ENCODE measurements at places on chromosomes 5 and 9.

DNA sequence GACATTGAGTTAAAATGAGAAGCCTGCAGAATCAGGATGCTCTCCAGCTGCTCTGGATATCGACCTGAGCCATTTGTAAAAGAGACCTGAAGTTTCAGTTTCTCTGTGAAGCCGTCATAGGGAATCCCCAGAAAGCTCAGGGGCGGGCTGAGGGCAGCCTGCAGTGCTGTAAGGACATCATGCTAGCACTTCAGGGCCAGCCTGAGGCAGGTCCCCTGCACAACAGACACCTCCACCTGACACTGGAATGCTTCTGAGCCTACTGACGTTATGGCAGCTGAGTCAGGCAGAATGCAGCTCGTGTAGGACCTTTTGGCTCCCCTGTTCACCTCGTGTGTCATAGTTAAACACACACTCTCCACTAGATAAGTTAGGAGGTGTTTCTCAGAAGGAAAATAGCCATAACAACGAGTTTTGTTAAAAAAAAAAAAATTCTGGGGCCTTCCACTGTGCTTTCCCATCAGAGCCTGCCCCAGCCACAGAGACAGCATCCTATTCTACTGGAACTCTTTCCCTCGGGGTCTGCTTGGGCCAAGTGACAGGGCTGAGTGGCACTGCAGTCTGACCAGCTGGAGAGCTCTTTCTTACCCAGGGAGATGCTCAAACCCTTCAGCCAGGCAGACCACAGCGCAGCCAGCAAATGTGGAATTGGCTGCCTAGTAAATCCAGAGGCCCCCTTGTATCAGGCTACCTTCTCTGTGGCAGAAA, 354.9 kb downstream of the DIRAS2 start:
- DNase-seq: no peak

GRCh38 chr5:129001841-129002526, 36.7 kb downstream of the SLC27A6 start:
- peak; percentile 58 for DNase-seq

GRCh38 chr5:143923634-143924266, 111.8 kb downstream of the HMHB1 start:
- DNase-seq: peak; percentile 37

DNA sequence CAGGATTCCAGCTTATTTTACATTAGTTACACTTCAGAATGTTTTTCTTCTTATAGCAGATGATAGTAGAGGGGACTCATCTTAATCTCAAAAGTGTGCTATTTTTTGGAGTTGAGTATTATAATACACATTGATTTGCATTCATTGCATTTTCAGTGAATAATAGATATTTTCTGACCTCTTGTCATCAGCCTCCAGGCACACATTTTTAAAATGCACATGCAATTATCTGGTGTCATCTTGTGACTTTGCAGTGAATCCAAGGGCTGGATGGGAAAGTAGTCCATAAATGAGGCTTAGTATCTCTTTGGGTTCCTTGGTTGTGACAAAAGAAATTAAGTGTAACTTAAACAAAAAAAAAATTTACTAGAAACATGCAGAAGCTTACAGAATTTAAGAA, 28.1 kb upstream of the POU4F3 start:
- no peak for DNase-seq

DNA sequence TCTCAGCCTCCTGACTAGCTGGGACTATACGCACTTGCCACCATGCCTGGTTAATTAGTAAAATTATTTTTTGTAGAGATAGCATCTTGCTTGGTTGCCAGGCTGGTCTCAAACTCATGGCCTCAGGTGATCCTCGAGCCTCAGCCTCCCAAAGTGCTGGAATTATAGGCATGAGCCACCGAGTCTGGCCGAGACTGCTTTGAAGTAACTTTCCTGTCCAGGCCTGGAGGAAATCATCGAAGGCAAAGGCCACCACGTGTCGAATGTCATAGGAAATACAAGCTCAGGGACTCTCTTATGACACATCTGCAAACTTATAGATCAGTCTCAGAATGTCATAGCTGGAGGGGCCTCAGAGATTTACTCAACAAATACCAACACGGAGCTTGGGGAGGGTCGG, 25.1 kb downstream of the RAPGEF1 start:
- DNase-seq: no peak

DNA sequence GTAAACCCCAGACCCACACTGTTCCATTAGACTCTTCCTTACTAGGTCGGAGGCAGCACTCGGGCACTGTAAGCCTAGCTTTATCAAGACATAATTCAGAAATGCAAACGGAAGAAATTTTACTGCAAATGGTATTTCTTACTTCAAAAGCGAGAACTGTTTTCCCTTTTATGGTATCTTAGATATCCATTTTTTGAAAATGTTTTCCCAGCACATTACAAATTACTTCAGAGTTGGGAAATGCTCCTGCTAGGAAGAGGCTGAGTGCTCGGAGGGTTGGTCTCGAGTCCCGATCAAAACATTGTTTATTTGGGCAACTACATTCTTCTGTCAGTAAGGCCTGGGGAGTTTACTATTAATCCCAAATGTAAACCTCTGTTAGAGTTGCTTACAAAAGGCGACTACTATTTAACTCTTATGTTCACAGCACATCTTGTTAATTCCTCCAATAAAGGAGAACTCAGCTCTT, 332.9 kb downstream of the CWC27 start:
- peak; percentile 80 for DNase-seq

GRCh38 chr9:120713257-120714087, 798 bp downstream of the MEGF9 start:
- DNase-seq: no peak

GRCh38 chr5:167701051-167701450, 590.4 kb upstream of the WWC1 start:
- DNase-seq: no peak

GRCh38 chr9:74513221-74513620, 16.1 kb downstream of the RORB start:
- no peak for DNase-seq

DNA sequence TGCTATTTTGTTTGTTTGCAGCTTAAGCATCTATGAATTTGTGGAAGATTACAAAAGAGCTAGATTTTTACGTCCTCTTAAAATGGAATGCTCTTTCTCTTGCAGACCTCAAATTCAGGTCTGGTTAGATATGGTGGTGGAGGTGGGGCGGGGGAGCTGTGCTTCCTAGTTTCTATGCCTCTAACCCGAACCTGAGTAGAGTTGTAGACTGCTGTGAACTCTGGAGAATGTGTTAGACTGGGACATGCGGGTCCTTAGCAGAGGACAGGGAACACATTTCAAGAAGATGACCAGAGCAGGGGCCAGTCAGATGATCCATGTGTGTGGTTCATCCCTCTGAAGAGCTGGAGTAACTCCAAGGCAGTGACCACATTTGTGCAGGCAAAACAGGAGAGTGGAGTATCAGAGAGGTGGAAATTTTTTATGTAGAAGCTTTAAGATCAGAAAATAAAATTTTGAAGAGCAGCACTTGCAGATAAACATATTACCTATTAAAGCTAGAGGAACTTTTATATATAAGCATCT, 154.9 kb downstream of the FAM174A start:
- DNase-seq: peak; percentile 68

DNA sequence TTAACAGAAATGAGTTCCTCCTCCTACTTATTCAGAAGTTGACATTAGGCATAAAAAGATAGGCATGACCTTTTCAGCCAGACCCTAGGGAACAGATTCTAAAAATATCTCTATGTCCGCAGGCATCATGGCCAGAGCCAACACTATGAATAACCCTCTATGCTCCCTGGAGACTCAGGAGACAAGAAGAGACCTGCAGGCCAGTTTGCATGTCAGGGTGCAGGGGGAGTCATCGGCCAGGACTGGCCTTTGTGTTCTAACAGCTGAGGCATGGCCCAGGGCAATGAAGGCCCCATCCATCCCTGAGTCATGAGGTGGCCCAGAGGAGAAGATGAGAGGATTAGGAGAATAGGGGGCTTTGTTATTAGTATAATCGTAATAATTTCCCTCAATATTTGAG, 93.8 kb downstream of the TMEM215 start:
- DNase-seq: no peak

DNA sequence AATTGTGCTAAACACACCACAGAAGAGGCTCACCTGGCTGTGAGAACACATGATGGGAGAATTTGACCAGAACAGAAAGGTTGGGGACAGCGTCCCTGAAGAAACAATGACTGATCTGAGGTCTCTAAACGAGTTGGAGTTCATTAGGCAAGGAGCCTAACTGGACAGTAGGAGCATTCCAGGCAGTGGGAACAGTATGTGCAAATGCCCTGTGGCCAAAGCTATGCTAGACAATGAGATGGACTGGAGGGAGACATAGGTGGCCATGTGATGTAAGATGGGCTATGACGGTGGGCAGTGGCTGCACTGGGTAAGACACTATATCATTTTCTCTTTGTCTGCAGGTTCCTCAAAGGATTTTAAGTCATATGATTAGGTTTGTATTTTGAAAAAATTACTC, 95.1 kb upstream of the ARAP3 start:
- no peak for DNase-seq

GRCh38 chr5:55895346-55895745, 44.2 kb downstream of the IL31RA start:
- no peak for DNase-seq

DNA sequence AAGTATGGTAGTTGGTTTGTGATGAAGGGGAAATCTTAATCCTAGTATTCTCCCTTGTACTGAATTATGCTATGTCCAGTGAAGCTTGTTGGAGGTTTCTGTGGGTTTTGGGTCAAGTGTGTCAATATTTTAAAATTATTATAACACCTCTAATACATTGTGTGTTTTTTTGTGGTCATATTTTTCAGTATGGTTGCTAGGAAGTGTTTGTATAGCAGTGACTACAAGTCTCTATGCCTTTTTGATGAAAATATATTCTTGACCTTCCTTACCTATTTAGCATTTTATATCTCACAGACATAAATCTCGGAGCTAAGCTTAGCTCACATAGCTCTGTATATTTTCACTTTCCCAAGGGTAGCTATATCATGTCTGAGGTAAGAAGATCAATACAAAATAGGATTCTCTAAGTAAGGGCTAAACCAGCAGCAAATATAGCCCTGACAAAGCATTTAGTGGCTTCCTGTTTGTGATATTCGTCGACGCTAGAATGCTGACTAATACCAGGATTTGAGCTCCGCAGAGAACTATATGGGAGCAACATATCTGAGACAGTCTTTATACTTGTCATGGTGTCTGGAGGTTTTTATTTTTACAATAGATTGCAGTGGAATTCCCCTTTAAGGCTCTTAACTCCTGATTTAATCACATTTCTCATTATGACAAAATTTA, 82.3 kb downstream of the MACIR start:
- DNase-seq: no peak

GRCh38 chr5:122500245-122501088, 188.4 kb downstream of the SNCAIP start:
- peak; percentile 65 for DNase-seq

- DNase-seq: no peak
Observed at GRCh38 chr5:145750199-145750598, 84.9 kb downstream of the PRELID2 start.

GRCh38 chr9:35736201-35736633, 3.8 kb downstream of the CREB3 start:
- DNase-seq: peak; percentile 83

GRCh38 chr9:68998812-68999211, 15.1 kb downstream of the PRKACG start:
- DNase-seq: no peak

DNA sequence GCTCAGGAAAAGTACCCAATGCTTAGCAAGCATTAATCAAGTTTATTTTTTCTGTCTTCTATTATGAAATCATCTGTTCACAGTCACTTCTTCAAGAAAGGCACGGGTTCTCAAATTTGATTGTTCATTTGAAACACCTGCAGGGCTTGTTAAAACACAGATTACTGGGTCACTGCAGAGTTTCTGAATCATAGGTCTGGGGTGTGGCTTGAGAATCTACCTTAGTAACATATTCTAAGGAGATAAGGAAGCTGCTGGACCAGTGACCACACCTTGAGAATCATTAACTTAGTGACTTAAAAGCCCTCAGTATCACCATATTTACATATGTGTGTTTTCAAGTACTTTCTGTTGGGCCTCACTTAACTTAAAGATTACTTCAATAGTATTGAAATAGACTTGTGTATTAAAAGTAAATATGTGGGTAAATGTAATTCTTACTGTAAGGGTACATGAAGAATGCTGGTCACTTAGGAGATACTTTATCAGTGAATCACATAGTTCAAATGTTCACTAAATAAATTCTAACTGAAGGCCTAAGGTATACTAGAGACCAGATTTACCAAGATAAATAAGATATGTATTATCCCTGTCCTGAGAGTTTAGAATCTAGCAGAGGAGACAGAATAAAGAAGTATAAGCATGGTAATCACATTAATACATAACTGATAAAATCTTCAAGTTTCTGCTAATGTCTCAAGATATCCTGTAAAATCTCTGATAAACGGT, 1342.1 kb upstream of the C9orf72 start:
- DNase-seq: no peak

DNA sequence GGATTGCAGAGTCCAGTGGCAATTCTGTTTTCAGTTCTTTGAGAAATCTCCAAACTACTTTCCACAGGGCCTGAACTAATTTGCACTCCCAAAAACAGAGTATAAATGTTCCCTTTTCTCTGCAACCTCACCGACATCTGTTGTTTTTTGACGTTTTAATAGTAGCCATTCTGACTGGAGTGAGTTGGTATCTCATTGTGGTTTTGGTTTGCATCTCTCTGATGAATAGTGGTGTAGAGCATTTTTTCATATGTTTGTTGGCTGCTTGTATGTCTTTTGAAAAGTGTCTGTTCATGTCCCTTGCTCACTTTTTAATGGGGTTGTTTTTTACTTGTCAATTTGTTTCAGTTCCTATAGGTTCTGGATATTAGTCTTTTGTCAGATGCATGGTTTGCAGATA, 72.6 kb downstream of the PALM2AKAP2 start:
- DNase-seq: no peak

DNA sequence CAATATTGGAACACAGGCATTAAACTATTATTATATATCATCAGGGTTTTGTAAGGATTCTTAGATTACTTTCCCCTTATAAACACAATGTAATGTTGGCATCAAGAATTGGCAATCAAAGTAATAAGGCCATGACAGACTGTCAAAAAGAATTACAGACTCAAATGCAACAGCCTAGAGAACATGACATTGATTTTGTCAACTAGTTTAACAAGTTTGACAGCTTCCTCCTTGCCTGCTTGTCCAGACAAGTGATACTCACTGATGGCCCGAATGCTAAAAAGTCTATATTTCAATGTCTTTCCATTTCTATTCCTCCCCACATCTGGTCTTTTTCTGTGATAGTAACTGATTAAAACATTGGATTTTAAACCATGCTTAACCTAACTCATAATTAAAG, 6.4 kb upstream of the ANKRD31 start:
- no peak for DNase-seq

DNA sequence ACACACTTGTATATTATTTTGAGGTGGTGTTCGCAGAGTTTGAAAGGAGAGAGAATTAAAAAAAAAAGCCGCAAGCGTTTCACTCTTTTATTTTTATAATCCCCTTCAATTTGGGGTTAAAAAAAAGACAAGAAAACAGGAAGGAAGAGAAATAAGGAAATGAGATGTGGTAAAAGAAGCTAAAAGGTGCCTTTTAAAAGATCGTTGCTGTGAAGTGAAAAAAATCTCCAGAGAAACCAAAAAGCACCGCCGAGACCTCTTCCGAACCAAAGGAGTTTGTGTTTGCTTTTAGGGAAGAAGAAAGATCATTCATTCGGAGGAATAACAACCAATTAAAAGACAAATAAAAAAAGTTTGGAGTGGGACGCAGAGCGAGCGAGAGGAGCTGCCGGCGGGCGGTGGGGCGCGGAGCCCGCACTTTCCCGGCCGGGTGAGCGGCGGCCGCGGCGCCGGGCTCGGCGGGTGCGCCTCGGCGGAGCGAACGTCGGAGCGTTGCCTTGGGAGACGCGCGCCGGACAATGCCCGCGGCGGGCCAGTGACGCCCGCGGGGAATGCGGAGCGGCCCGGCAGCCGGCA, 355 bp downstream of the TLE4 start:
- peak; percentile 43 for DNase-seq
